ENCODE measurements at places on chromosomes 2 and 18.

GRCh38 chr2:150271952-150272802 is 215.3 kb downstream of the RND3 start:
- no peak for DNase-seq

DNA sequence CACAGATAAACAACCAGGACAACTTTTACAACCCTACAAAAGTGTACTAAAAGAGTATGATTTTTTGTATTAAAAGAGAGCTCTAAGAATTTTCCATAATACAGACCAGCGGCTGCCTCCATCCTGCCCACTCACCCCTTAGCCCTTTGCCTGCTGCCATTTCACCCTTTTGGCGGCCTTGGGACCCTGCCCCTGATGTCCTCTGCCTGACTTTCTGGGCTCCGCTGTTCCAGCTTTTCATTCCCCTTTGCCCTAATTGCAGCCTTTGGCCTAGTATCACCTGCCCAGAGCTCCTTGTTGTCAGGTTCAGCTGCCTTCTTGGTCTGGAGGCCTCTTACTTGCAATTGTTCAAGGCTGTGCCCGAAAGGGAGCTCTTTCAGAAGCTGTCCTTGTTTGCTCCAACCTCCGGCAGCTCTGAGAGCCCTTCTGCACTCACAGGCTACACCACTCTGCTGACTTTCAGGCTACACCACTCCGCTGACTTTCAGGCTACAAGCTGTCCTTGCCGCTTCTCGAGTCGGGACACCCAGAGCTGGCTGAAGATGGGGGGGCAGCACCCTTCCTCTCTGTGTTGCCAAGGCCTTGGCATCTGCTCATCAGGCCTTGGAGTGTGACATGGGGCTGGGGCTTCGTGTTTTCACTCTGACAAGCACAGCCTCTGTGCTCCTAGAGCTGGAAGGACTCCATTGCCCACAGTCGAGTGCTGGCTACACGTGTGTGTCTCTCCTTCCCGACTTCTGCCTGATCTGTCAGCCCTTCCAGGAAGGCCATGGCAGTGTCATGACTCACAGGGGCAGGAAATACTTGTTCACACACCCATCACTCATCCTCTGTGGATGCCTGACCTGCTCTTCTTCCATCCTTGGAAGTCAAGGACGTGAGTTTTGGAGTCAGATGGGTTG is 43.1 kb upstream of the HDAC4 start:
- DNase-seq = no peak

DNA sequence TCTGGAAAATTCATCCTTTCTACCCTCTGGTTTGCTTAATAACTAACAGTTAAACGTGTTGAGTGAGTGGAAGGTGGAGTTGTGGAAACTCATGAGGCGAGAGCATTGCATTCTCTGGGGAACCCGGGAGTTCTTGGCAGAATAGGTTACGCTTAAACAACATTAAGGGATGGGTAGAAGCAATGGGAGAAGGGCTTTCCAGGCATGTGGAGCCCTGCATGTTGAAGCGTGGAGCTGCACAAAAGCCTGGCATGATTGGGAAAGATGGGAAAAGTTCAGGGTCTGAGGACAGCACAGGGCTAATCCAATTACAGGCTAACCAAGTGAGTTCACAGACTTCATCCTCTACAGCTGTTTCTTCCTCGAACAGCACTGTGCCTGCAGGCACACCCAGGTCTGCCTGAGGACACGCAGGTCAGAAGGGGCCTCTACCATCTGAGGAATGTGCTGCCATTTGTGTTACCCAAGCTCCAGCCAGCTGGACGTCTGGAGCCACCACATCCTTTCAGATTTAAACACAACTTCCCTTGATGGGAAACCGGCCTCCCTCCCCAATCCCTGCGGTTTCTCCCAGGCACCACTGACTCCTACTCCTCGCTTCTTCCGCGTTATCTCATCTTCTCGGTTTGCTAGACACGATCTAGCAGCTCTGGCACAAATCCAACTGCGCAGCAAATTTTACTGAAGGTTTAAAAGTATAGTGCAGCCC is 164.2 kb downstream of the ANTXR1 start:
- peak; percentile 69 for DNase-seq

DNA sequence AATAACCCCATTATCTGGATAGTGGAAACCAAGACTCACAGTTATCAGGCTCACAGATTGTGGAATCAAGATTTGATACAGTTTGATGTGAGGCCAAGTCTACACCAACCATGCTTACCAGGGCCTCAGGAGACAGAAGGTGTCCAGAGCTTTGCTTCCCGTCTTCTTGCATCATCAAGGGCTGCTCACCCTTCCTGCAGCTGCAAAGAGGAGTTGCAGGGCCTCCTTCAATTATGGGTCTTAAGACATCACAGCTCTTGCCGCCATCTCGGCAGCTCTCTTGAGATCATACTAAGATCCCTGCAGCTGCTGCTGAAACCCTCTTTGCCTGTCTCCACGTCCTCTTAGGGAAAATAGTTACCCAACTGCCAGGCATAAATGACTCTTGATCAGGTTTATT is 176.0 kb downstream of the MGAT5 start:
- DNase-seq = no peak

GRCh38 chr18:54004828-54005227 is 219.6 kb downstream of the MBD2 start:
- no peak for DNase-seq

- DNase-seq = no peak
These were observed 16.7 kb downstream of the DNMT3A start for GRCh38 chr2:25324905-25325592.

- DNase-seq = no peak
These were observed 20.3 kb upstream of the RBBP8 start for GRCh38 chr18:22912835-22913234.

GRCh38 chr18:53610957-53611356 is 613.5 kb downstream of the MBD2 start:
- no peak for DNase-seq

GRCh38 chr2:224851811-224852210 is 135.6 kb upstream of the CCDC195 start:
- no peak for DNase-seq

DNA sequence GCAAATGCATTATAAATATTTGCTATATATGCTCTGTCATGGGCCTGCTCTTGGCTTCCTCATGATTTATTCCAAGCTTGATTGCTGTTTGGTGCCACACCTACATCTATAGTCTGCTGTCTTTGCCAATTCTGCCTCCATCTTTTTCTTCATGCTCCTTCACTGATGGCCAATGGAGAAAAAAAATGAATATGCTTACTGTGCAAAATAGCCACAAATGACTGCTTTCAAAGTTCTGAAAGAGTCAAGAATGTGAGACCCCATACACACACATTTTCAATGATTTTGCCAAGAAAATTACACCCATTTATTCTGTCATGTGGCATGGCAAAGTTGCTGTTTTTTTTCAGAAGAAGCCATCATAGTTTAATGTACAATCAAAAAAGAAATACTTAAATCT is 305.6 kb upstream of the LRRTM1 start:
- DNase-seq = no peak
